ENCODE measurements at places on chromosomes 2 and 18.

DNA sequence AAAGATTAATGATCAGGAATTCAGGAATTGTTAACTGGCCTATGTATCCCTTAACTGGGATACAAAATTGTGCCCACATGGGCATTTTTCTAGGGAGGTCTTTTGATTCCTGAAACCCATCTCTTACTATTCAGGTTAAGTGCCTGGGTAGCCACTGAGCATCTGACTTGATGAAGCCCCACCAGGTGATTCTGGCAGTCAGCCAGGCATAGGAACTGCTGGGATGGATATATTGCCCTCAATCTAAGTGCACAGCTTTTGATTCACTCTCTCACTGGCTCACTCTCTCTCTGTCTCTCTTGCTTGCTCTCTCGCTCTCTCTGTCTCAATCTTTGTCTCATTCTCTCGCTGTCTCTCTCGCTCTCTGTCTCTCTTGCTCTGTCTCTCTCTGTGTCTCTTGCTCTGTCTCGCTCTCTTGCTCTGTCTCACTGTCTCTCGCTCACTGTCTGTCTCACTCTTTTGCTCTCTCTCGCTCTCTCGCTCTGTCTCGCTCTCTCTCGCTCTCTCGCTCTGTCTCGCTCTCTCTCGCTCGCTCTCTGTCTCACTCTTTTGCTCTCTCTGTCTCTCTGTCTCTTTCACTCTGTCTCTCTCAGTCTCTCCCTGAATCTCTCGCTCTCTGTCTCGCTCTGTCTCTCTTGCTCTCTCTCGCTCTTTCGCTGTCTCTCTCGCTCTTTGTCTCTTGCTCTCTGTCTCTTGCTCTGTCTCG, 22.3 kb downstream of the INPP1 start:
- no peak for DNase-seq

GRCh38 chr2:101446869-101447268, 28.0 kb downstream of the RFX8 start:
- DNase-seq, result peak; percentile 39

DNA sequence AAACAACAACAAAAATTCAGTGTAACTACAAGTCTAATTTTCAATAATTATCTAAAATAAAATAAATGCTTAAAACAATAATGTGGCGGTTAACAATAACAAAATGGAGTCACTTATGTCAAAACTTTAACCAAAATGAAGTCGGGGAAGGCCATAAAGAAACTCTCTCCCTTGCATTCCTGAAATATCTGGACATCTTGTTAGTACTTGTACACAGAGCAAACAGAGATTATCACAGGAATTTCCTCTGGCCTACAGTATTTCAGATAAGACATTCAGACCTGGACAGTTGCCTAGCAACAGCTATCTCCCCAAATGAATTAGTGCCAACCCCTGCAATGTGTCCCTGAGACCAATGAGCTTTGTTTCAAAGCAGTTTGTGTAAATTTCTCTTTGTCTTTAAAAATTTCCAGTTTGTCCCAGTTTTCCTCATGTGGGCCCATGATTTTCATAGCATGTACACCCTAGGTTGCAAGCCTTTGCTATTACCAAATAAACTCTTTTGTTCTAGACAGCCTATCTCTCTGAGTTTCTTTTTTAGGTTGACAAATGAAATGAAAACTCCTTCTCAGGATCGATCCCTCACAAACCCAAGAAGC, 68.6 kb downstream of the EXOC6B start:
- DNase-seq, result no peak

GRCh38 chr2:196181484-196181883, 10.1 kb upstream of the STK17B start:
- DNase-seq, result no peak

DNA sequence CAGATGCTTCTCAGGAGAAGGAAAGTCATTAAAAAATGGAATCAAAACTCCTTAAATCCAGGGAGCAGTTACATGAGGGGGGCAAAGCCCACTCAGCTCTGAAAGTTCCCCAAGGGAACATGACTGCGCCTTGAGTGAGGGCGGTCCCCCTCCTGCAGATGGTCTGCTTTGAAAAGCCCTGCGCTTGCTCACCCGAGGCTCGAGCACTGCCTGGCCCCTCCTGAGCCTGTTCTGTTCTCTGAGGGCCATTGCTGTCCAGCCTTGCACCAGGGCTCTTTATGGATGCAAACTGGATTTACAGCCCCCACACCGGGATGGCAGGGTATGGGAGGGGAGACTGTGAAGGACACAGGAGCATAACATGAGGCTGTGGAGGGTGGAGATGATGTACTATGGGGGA, 37.8 kb upstream of the DNMT3A start:
- DNase-seq, result no peak

DNA sequence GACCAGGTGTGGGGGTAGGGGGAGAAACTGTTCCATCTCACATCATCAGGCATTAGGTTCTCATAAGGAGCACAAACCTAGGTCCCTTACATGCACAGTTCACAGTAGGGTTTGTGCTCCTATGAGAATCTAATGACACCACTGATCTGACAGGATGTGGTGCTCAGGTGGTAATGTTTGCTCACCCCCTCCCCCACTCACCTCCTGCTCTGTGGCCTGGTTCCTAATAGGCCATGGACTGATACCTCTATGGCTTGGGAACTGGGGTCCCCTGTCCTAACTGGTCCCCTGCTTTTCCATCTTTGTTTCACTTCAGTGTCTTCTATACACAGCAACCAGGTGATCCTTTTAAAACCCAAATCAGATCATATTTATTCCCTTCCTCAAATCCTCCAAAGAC, 267.8 kb downstream of the TNS1 start:
- no peak for DNase-seq

DNA sequence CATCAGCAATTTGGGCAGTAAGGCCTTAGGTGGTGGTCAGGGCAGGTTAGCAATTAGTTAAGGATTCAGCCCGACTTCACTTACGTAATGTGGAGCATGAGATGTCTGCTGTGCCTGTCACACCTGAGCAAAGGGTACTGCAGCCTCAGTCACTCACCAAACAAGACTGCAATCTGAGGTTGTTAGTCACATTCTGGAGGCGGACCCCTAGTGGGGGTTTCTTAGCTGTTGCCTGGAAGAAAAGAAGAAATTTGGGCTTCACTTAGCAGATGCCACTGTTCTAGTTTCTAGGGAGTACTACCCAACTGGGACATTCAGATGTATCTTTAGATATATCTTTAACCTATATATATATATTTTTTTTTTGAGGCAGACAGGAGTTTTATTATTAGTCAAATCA, 529.9 kb downstream of the SLC4A3 start:
- DNase-seq, result no peak
